Right lobe of liver (tissue), 6 donors: ENCODE measurements at places on chromosomes 13 and 19. TPM values are rescaled to one million over a fixed set of nuclear protein-coding genes. Genes with fewer than 3 reads are reported as not detected.

The CYP4F8 gene
- total RNA-seq: not detected

The ZNF714 gene
- 0.43 TPM for total RNA-seq

The ZNF846 gene
- total RNA-seq: 4.0 TPM

GRCh38 chr19:1828279-1829238 lies 16.5 kb upstream of the ATP8B3 start:
- no peak for DNase-seq

- no peak for DNase-seq
Observed at GRCh38 chr19:11191934-11192333, 5.4 kb downstream of the KANK2 start.

- DNase-seq: no peak
Observed at GRCh38 chr19:18577365-18577914, 5.8 kb downstream of the UBA52 start.

GRCh38 chr13:67408798-67409197 lies 178.7 kb upstream of the PCDH9 start:
- DNase-seq: no peak

DNA sequence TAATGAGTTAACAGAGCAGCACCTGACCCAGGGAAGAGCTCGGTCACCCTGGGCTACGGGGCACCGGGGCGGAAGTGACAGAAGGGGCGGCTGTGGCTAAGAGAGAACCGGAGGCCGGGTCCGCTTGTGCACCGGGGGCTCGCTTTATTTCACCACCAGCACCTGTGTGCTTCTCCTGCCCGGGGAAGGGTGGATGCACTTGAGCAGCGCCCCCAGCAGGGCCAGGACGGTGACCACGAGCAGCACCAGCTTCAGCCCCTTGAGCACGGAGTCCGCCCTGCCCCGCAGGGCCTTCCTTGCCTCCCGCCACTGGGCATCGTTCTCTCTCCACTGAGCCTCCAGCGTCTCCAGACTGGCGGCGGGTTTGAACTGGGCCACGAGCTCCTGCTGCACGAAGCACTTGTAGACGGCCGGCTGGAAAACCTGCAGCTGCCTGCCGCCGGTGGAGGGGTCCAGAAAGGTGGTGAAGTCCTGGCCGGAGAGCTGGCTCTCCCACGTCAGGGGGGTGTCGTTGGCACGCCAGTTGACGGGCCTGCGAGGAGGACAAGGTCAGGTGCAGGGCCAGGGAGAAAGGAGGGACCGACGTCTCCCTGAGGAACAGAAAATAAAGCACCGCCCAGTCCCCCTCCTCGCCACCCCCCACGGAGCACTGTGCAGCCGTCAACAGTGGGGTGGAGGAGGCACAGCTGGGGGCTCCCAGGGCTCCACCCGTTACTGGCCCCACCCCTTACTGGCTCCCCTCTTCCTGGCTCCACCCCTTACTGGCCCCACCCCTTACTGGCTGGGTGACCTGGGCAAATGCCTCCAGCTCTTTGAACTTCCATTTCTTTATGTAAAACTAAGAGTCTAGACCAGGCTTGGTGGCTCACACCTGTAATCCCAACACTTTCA lies 3.6 kb downstream of the FAM187B start:
- no peak for DNase-seq

DNA sequence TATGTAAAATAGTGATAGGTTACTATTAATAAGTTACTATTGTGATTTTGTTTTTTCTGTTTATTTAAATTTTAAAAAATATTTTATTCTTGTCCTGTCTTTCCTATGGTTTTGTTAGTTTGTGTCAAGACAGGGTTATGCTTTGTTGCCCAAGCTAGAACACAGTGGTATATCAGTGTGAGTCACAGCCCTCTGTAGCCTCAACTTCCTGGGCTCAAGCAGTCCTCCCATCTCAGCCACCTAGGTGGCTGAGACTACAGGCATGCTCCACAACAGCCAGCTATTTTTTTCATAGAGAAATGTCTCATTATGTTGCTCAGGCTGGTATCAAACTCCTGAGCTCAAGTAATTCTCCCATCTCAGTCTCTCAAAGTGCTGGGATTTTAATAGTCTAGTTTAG lies 99.5 kb downstream of the ZNF675 start:
- DNase-seq: no peak

DNA sequence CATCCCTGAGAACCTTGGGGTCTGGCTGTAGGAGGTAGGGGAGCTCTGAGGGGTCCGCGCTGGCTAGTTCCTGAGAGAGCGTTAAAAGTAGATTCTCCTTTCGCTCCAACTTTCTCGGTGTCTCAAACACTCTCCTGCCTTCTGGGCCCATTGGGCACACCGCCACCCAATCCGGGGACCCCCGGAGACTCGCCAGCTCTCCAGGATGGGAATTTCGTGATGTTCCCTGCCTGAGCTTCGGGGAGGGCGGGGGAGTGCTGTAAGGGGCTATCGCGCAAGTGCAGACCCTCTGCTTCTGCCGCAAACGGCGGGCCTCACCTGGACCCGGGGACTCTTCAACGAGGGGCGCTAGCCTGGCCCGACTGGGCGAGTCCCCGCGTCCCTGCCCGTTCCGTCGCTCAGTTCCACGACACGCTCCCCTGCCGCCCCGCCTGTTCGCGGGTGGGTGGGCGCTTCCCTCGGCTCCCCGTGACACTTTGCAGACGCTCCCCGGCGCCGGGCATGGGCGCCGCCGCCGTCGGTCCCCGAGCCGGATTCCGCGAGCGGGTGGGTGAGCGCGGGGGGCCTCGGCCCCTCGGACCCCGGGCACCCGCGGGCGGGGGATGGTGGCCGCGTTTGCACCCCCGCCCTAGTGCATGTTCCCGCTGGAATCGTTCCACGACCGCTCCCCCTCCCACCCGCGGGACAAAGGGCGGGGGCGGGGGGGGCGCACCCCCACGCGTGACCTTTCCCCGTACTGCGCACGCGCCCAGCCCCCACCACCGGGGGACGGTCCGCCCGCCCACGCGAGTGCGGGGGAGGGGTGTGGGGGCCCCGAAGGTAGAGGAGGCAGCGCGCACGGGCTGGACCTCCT lies at the start of gene CCDC106:
TSS of gene CCDC106 (plus strand) at position 481 of the 853 bp plus-strand sequence. CDS start 835 bp downstream, outside the sequence.
- DNase-seq: peak; percentile 75

- peak; percentile 28 for DNase-seq
Observed at GRCh38 chr13:98279473-98280175, 102.6 kb upstream of the RNF113B start.

The GSX1 gene
- not detected for total RNA-seq

The URAD gene
- total RNA-seq: not detected

DNA sequence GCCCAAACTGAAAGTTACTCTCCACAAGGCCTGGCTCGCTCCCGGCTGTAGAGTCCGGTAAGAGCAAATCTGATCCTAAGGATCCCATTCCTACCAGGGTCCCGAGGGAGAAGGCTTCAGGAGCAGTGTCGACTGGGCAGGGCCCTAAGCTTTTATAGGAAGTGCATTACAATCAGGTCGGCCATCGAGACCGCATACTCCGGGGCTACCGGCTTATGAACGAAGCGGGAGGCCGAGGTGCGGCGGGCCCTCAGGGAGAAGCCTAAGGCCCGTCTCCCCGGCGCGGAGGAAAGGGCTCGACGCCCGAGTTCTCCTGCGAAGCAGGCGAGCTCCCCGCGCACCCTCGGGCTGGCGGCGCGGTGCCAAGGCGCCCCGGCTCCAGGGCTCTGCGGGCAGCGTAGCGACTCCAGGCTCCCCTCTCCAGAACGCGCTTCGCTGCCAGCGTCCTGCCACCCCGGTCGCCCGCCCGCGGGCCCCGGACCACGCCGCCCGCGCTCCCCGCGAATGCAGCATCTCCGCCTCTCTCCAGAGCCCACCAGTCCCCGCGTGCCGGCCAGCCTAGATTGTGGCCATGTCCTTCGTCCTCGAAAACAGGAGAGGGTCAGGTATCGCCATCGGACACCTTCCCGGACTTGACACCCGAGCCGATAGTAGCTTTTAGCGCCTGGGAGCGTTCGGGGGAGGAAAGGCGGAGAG lies 1.4 kb downstream of the EFNB2 start:
- peak; percentile 54 for DNase-seq

- DNase-seq: no peak
Observed at GRCh38 chr19:54889566-54889965, 15.5 kb downstream of the FCAR start.

The GPC6 gene
- 21.1 TPM for total RNA-seq

DNA sequence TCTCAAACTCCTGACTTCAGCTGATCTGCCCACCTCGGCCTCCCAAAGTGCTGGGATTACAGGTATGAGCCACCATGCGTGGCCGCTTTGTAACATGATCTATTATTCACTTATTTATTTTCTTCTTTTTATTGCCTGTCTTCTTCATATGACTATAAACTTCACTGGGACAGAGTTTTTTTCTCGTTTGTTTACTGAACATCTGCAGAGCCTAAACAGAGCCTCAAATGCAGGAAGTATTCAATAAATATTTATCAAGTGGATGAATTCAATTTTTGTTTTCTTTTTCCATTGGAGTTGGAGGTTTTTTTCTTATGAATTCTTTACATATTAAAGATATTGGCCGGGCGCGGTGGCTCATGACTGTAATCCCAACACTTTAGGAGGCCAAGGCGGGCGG lies 54.7 kb downstream of the SKA3 start:
- DNase-seq: no peak

DNA sequence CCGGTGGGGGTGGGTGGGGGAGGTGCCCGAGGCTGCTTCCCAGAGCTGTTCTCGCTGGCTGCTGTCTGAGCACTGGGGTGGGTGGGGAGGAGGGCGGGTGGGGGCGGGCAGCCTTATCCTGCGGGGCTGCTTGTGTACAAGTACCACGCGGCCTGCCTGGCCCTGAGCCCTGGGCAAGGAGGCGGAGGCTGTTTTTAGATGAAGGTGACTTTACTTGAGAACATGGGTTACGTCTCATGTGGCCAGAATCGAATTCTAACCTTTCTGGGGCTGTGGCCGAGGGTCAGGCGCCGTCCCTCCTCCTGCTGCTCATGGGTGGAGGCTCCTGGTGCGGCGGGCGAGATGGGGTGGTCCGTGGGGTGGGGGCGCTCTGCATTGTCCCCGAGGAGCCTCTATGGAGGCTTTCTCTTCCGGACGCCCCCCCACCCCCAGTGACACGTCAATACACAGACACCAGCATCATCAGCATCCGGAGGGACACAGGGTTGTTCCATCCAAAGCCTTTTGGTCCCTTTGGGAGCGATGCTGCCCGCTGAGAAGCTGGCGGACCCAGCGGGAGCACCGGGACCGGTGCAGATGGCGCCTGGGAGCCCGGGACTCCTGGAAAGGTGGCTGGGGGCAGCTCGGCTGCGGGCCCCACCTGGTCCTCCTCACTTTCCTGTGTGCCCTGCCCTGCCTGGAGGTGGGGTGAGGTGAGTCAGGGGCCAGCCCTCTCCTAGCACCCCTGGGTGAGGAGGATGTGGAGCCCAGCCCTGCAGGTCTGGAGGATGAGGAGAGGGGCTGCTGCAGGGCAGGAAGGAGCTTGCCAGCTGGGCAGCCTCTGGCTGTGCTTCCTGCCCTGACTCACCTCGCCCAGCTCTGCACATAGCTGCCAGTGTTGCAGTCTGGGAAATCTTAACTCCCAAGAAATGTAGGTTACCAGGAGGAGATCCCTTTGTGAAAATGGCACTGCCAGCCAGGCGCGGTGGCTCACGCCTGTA lies 3.4 kb downstream of the BSG start:
- DNase-seq: no peak

The SERPINE3 gene
- not detected for total RNA-seq

The OVOL3 gene
- not detected for total RNA-seq

DNA sequence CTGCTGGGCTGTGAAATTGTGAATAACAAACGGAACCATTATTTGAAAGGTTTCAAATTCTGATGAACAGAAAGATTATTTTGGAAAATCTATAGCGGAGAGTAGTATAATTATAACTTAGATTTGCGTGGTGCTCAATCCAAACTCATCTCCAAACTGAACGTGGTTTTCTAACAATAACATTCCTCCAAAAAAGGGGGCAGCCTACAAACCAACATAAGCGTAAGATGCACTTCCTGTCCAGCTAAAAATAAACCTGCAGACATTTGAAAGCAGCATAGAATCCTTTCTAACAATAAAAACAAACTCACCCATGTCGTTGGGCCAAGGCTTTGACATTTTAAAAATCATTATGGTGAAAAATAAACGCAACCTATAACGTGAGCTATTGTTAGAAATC lies 178.4 kb downstream of the COL4A1 start:
- no peak for DNase-seq

GRCh38 chr13:75285310-75285709 lies 196.7 kb downstream of the TBC1D4 start:
- no peak for DNase-seq

The KLK3 gene
- not detected for total RNA-seq

GRCh38 chr19:57537953-57538547 lies 10.9 kb downstream of the ZNF549 start:
- no peak for DNase-seq

The GPR18 gene
- total RNA-seq: 0.17 TPM

- no peak for DNase-seq
Observed at GRCh38 chr13:20370815-20371421, 138.8 kb upstream of the GJB6 start.
